ENCODE measurements at places on chromosomes 1 and 21.

- DNase-seq = no peak
Observed at GRCh38 chr1:8239039-8239305, 78.9 kb upstream of the SLC45A1 start.

GRCh38 chr1:170891872-170892271, 43.5 kb upstream of the MROH9 start:
- DNase-seq = no peak

- DNase-seq = no peak
Observed at GRCh38 chr1:205923651-205924459, 19.4 kb downstream of the SLC26A9 start.

DNA sequence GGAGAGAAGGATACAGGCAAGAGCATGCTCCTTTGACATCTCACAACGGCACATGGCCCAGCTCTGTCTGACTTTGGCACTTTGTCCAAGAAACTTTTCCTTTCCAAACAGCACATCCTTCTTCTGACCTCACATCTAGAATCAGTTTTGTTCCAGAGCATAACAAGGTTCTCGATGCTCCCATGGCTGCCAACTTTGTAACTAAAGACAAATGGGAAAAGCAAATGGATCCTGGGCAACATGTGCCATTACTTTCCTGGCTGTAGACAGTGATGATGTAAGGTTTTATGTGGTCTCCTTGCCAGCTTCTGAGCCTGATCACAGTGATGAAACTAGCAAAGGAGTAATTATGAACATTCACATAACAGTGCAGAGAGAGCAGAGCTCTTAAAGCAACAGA, 171.8 kb upstream of the C1orf87 start:
- DNase-seq = no peak

DNA sequence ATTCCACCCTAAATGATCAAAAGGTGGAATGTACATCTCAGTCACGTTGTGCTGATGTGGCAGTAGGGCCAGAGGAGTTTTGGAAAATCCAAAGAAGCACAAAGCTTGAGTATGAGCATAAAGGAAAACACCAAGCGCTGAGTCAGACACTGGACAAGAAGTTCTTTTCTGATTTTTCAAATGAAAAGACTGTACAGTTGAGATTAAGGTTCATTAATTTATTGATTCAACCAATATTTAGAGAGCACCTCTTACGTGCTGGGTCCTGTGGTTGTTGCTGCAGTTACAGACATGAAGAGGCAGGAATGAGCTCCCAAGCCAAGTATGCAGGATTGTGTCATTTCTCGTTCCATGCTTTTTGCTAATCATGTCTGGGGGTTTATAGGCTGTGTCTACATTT, 28.9 kb upstream of the APP start:
- no peak for DNase-seq

- DNase-seq = no peak
Observed at GRCh38 chr1:210394281-210394821, 65.6 kb downstream of the HHAT start.

GRCh38 chr1:198161718-198162090, 4.9 kb downstream of the NEK7 start:
- no peak for DNase-seq

- DNase-seq = no peak
Observed at GRCh38 chr1:42379794-42380585, 602 bp upstream of the RIMKLA start.

- DNase-seq = no peak
Observed at GRCh38 chr21:28431527-28432200, 561.0 kb downstream of the LTN1 start.

GRCh38 chr1:5720936-5721335, 271.3 kb downstream of the NPHP4 start:
- no peak for DNase-seq

GRCh38 chr21:23119491-23119890, 2121.3 kb downstream of the NCAM2 start:
- DNase-seq = no peak

DNA sequence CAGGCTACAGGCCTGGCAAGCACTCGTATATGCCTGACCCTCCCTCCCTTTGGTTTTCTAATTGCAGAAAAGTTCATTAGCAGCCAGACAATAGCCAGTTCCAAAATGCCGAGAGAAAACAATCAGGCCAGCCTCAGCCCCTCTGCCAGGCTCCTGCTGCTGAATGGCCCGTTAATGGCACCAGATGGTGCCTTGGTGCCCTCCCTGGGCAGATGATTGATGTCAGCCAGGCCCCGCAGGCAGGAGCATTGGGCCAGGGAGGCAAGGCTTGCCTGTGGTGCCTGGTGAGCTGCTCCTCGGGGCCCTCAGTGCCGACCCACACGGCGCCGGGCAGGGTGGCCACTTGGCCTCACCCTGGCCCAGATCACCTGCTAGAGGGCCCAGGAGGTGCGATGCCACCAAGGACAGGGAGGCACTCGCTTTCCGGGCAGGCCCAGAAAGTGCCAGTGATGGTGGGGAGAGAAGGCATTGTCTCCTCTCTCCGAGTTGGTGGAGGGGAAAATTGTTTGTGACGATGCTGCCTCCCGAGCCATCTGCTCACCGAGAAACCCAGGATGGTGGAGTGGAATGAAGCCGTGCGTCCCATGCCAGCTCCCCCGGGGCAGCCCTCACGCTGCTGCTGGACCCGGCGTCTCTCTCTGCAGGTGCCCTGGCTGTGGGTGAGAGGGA, 28.1 kb downstream of the QSOX1 start:
- no peak for DNase-seq

DNA sequence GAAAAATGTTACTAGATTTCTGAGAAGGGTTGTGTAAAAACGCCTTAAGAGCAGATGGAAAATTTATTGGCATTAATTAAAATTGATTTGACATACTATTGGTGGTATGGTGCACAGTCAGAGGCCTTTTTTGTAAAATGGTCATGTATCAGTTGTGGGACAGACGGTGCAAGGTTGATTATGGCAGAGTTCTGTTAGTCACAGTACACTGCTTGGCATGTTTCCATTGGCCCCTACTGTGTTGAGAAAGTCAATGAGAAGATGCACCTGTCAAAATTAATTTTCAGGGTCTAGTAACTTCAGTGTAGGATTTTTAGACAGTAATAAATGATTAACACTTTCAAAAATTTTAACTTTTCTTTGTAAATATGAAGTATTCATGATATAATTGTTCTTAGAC, 4.4 kb downstream of the B3GALT2 start:
- no peak for DNase-seq

DNA sequence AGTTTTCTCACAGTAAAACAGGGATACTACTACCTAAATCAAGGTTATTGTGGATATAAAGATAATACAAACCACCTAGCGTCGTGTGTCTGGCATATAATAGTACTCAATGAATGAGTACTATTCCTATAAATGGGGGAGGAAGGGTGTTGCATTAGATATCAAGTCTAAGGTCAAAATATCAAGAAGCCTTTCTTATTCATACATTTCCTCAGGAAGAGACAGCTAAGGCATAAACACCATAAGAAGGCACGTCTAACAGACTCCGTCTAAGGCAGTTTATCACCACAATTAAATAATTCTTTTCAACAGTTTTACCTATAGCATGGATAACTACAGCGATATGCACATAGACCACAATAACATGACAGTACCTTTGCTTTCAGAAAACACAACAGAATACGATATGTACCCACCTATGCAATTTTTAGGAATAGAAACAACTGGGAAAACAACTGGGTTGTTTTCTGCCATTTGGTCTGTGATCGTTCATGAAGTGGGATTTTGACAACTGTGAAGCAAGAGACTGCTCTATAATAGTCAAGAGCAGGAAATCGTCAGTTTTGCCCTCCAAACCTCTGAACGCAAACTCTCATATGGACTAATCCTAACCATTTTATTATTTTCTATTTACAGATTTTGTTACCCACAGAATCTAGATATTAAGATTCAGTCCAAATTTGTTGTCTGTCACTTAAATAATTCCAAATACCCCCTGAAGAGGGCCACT, 53.1 kb downstream of the HNRNPR start:
- DNase-seq = no peak

DNA sequence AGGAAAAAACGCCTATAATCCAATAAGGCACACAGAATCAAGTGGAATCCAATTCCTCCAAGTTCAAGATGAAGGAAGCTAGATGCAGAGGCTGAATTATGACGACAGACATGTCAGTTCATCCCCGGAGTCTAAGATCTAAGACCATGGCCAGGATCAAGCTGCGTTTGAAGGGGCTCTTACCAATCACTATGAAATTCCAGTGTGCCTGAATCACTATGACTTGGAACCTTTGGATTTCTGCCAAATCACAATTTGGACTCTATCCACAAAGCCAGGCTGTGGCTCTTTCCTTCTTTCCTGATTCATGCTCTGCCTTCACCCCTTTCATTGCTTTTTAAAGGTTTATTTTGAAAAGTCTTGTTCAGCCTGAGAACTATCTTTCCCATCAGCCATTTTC, 17.1 kb downstream of the OLIG2 start:
- no peak for DNase-seq

- DNase-seq = no peak
Observed at GRCh38 chr1:115450501-115451040, 112.5 kb upstream of the NGF start.

- DNase-seq = no peak
Observed at GRCh38 chr1:92784021-92784638, 778 bp downstream of the EVI5 start.

- no peak for DNase-seq
Observed at GRCh38 chr1:221783936-221784335, 42.0 kb upstream of the DUSP10 start.

DNA sequence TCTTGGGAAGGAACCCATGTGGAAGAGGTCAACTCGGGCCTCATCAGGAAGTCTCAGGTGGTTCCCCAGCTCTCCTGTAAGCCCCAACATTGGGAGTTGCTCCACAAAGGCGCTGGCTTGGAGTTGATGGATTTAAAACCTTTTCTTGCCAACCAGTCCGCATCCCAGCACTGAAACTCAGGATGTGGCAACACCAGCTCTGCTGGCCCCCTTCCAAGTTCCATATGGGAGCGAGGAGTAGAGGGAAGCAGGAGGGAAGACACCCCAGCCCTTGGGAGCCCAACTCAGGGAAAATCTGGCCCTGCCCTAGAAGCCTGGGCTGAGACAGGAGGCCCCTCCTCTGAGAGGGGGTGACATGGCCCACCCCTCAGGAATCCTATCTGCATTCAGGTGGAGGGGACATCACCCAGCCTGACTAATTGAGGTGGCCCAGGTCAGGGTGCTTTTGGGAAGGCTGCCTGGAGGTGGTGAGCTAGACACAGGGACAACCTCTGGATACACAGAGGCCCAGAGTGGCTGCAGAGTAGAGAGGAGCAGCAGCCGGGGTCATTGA, 33.1 kb upstream of the DMBX1 start:
- no peak for DNase-seq

GRCh38 chr1:55378582-55378981, 163.4 kb upstream of the USP24 start:
- DNase-seq = no peak

DNA sequence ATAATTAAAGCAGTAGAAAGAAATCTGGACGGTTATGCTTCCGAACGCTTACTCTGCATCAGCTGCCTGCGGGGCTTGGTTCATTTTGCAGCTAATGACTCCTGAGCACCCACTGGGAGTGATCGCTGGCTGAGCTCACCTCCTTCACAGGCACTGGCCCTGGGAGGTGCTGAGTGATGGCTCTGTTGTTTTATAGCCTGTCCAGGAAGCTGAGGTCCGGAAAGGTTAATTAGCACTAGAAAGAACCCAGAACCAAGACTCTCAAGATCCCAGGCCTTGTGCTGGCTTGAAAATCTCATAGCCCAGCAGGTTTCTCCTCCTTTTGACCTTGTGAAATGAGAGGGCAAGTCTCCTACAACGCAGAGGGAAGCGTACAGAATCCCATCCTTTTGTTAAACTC, 226.2 kb downstream of the AJAP1 start:
- DNase-seq = no peak

- no peak for DNase-seq
Observed at GRCh38 chr1:202952818-202953217, 5.3 kb downstream of the ADIPOR1 start.

DNA sequence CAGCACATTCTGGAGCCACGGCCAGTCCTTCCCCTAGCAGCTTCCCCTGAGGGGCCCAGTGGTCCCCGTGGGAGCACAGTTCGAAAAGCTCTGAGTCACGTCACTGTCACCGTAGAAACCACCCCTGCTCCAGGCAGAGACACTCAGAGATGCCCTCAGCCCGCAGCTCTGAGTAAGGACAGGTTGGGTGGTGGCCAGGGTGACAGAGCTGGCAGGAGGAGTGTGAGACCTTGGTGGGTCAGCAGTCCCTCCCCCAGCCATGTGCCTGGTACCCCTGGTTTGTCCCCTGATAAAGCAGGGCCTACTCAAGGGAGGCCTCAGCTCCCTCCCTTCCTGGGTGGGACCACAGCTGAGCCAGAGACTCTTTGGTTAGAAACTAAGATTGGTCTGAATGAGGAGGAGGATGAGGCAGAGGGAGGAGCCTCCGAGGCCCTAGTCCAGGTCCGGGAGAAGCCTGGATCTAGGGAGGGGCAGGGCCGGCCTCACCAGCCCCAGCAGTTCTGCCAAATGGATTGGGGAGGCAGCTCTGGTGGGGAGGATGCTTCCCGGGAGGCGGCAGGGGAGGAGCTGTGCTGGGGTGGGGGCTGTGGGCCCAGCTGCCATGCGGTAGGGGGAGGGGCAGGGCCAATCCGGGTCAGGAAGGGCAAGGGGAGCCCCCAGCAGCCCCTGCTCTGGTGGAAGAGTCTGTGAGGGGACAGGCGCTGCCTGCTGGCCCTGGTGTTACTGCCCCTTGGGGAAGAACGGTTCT, 55.2 kb downstream of the SLC9A1 start:
- DNase-seq = no peak

DNA sequence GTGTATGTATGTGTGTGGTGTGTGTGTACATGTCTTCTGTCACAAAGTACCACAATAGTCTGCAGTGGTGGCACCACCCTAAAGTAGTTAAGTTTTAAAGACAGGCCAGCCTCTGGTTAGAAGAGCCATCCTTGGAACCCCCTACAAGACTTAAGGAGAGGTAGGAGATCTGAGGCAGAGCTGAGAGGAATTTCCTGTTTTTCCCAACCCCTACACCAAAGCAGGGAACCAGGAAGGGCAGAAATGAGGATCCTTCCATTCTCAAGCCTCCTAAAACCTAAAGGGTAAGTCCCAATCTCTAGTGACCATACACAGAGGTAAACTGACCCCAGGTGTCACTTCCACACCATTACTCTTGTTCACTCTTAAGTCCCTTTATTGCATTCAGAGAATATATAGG, 11.1 kb downstream of the PEA15 start:
- no peak for DNase-seq

DNA sequence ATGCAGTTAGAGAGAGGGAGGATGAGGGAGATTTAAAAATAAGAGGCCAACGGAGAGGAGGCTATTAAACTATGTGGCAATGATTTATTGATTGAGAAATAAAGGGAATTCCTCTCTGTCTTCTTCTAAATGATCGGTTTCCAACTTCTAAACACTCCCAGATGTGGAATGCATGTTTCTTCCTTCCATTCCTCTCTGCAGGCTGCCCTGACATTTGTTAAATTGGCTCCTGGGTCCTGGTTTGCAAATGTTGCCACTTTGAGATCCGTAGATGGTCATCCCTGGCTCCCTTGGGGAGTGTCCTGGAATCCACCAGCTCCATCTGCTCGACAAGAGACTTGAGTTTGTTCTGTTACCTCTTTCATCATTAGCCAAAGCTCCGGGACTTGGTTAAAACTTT, 10.3 kb upstream of the C1orf198 start:
- DNase-seq = no peak
